ENCODE measurements at places on chromosomes 11 and 22.

DNA sequence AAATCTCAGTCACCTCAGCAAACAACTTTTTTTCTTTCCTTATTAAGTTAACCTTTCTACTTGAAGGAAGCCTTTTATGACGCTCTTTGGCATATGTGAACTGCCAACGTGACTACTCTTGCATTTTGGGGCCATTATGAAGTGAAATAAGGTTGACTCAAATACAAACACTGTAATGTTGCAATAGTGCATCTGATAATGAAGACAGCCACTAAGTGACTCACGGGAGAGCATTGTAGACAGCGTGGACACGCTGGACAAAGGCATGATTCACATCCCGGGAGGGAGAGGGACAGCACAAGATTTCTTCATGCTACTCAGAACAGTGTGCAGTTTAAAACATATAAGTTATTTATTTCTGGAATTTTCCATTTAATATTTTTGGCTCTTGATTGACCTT lies 560.8 kb downstream of the ETS1 start:
- DNase-seq = no peak

- DNase-seq = no peak
Observed at GRCh38 chr11:15830741-15831428, 525.5 kb downstream of the SOX6 start.

DNA sequence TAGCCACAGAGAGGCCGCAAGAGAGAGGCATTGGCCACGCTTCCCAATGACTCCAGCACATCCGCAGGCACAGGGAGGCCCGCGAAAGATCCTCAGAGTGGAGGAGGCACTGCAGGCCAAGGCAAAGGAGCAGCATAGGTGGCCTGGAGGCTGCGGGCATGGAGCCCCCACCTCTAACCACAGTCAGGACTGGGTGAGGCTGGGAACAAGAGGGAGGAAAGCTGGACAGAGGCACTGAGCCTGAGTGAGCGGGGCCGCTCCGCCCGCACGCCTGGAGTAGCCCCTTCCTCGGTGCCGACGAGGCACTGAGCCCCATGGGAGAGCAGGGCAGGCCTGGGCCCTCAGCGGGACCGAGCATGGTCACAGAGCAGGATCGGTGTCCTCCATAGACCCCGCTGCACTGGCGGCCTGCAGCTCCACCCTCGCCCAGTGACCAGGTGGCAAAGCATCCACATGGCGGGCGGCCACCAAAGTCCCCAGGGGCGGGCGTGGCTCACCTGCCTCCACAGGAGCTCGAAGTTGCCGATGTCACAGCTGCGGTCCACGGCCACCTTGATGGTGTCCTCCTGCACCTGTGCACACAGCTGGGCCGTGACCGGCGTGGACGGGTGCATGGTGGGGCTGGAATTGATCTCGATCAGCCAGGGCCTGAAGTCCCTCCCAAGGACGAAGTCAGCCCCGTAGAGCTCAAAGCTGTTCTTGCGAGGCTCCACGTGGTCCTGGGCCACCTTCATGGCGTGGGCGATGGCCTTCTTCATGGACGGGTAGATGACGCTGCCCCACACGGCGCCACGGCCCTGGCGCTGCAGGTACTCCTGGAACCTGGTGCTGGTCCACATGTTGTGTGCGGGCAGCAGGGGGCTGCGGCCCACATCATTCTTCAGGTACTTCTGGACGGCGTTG lies 18.9 kb upstream of the IL17REL start:
- DNase-seq = no peak

GRCh38 chr22:46546466-46547178 lies 9.2 kb upstream of the CELSR1 start:
- no peak for DNase-seq

DNA sequence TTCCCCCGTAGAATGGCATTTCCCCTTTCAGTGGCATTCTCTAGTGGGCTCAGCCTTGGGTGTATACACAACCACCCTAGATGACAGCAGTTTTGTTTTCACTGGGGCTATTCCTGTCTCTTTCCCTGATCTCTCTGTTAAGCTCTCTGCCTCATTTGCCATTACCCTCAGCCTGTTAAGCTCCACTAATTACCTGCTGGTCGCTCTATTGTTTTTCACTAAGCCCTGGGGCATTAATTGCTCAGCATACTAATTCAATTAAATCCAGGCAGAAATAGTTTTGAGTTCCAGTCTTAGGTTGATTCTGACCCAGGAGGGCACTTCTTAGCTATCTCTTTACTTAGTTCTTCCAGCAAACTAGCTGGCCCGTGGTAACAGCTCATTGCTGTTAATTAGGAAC lies 80.0 kb downstream of the BRD1 start:
- no peak for DNase-seq

DNA sequence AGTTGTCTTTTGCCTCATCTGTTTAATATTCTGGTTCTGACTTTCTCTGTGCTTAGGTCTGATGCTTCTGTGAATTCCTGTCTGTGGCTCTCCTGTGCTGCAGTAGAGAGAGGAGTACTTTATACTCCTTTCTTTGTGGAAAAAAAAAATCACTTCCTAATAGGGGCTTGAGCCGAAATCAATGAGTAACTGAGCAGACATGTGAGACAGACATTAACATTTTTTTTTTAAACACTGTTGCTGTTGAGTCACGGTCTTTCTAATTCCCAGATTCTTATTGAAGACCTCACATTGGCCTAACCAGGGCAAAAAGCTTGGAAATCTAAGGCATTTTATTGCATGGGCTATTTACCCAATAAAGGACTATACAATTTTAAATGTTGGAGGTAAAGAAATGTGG lies 86.1 kb downstream of the GRM5 start:
- DNase-seq = no peak

GRCh38 chr11:128133501-128133900 lies 453.9 kb downstream of the ETS1 start:
- no peak for DNase-seq

DNA sequence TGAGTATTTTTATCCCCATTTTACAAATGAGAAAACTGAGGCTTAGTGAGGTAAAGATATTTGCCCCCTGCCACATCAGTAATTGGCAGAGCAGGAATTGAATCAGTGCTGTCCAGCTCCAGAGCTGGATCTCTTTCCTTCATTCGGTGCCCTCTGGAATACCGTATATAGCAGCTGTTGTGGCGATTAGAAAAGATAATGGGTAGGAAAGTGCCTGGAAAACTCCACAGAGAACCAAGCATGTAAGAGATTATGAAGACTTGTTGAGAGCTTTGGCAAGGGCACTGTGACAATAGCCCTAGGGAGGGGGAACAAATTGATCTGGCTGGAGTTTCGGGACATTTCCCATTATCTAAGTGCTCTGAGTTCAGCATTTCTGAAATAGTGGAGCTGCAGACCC lies 82.5 kb upstream of the TEAD1 start:
- DNase-seq = no peak

GRCh38 chr11:120288021-120288420 lies 37.1 kb upstream of the TLCD5 start:
- DNase-seq = no peak

GRCh38 chr22:43313244-43313889 lies 29.8 kb downstream of the SCUBE1 start:
- DNase-seq = no peak

- DNase-seq = no peak
Observed at GRCh38 chr11:119941636-119942411, 196.1 kb downstream of the TRIM29 start.

GRCh38 chr11:71064702-71065515 lies 187.5 kb downstream of the SHANK2 start:
- no peak for DNase-seq

DNA sequence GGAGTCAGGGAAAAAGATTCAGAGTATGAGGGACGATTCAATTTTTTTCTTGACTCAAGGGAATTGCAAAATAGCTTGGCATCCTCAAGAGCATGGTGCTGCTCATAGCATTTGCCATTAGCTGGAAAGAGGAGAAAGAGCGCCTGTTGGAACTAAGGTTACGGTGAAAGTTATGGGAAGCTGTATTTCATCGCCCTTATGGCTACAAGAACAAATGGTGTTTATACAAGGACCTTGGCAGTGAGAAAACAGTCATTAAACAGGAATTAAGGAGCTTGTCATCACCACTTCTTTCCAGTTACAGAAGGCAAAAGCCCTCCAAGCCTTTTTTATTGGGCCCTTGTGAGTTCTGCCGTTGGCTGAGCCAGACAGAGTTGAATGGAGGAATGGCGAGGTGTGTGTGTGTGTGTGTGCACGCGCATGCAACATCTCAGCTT lies 74.2 kb downstream of the ALX4 start:
- no peak for DNase-seq

DNA sequence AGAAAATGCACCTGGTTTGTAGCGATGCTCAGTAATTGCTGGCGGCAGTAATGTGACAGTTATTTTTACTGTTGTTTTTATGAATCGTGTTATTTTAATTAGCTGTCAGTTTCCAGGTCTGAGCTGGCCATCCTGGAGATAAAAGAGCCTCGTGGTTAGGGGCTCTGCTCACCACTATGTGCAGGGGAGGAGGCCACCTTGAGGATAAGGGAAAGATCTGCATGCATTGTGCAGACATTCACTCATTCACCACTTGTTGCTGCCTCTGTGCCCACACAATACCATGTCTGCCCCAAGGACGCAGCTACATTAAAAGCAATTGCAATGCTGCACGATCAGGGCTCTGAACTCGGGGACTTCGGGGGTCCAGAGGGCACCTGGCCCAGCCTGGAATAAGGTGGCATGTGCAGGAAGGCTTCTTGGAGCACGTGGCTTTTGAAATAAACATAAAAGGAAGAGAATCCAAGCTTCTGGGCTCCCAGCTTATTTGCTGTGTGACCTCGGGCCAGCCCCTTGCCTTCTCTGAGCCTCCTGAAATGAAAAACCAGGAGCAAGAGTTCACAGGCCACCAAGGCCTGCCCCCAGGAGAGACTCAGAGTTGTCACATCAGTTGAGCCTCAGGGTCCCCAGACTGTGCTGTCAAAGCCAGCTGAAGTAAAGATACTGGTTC lies 44.7 kb upstream of the SHISAL1 start:
- DNase-seq = no peak

DNA sequence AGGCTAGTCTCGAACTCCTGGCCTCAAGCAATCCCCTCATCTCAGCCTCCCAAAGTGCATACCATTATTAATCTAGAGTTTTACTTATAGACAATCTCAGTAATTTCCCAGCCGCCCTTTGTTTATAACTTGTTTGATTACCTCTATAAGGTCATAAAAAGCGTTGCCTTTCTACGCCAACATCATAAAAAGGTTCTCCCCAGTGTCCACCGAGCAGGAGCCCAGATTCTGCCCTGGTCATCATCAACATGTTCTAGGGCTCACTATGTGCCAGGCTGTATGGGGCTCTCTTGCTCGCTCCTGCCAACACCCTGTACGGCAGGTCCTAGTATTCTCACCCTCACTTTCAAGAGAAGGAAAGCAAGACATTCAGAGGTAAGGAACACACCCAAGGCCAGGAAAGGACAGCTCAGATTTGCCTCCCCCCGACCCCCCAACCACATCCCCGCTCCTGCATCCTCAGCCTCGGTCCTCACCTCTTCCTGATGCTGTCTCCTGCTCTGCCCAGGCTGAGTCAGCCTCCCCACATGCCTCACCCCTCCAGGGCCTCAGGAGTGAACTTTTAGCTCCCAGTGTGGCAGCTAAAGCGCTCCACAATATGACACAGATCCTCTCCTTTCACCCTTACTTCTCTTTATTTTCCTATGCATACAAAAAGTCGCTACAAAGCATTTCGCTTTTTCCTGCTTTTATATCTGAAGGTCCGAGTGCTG lies 14.3 kb downstream of the ARFGAP3 start:
- DNase-seq = no peak

GRCh38 chr11:118427707-118428106 lies 8.6 kb upstream of the KMT2A start:
- no peak for DNase-seq

DNA sequence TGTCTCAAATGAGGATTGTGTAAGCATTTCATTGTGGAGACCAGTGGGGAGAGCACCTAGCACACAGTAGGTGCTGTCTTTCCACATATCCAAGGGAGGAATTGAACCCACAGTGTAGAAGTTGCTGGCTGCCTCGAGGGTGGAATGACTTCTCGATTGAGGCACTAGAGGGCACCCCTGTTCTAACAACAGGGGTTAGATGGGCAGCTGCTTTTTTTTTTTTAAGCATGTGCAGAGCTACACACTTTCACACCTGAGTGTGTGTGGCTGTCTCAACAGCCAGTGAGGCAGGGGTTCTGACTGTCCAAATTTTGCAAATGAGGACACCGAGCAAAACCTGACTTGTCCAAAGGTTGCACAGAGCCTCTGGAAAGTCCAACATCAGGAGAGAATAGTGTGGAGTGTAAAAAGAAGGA lies 118.2 kb upstream of the CRYBB3 start:
- DNase-seq = no peak

GRCh38 chr11:69513196-69513595 lies 31.7 kb downstream of the LINC01488 start:
- no peak for DNase-seq

DNA sequence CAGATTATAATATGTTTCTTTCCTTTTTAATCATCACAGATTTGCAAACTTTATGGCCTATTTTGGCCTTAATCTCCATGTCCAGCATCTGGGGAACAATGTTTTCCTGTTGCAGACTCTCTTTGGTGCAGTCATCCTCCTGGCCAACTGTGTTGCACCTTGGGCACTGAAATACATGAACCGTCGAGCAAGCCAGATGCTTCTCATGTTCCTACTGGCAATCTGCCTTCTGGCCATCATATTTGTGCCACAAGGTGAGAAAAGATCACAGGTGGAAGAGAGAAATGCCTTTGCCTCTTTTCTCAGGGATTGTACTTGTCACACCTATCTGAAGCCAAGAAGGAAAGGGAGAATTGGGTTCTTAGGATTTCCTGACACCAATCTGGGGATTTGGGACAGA lies 36.9 kb downstream of the SLC22A9 start:
- no peak for DNase-seq

GRCh38 chr11:32602657-32603415 lies 19.2 kb downstream of the EIF3M start:
- DNase-seq = no peak

- DNase-seq = peak; percentile 44
Observed at GRCh38 chr11:72378704-72379383, 55.5 kb downstream of the CLPB start.

- no peak for DNase-seq
Observed at GRCh38 chr22:23375031-23375827, 194.9 kb downstream of the BCR start.

DNA sequence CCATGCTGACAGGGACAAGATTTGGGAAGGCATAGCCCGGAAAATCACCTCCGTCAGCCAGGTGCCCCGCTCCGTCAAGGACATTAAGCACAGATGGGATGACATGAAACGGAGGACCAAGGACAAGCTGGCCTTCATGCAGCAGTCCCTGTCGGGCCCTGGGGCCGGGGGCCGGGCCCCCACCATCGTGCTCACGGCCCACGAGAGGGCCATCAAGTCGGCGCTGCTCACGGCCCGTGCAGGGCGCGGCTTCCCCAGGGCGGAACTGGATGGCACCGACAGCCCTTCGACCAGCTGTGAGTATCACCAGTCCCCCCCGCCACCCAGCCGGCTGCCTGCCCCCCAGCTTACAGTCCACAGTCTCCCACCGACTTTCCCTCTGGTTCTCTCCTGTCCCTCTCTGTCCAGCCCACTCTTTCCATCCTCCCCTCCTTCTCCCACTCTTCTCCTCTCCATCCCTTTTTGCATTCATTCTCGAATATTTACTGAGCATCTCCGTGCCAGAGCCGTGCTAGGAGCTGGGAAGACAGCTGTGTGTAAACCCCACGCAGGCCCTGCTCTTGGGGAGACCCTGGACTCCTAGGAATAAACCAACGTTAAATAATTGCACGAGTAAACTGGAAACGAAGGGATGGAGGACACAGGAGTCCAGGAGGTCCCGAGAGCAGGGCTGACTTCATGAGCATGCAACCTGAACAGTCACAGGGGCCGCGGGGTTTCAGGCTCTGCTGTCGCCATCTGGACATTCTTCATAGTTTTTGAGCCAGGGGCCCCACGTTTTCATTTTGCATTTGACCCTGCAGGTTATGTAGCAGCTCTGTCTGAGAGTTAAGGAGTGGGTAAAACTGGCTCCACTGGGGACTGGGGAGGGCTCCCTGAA lies 62.8 kb downstream of the PRDM11 start:
- no peak for DNase-seq

- no peak for DNase-seq
Observed at GRCh38 chr22:30025221-30025620, 55.0 kb upstream of the HORMAD2 start.
